NCI-H1930 (cell line): ENCODE measurements at places on chromosomes 4 and X.

DNA sequence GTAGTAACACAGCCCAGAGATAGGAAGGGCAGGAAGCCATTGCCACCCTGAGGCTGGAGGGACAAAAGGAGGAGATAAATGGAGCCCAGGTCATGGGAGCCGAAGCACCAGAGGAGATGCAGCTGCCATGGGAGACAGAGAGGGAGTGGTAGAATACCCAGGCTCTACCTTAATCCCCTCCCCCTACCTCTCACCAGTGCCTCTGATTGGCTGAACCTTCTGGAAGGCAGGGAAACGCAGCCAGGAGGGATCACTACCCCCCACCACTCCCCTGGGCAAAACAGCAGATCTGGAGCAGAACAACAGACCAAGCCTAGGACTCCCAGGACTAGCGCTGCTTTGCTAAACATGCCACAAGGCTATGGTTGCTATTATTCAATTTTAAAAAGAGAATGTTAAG, 114.2 kb downstream of the ZNF827 start:
- no peak for DNase-seq

DNA sequence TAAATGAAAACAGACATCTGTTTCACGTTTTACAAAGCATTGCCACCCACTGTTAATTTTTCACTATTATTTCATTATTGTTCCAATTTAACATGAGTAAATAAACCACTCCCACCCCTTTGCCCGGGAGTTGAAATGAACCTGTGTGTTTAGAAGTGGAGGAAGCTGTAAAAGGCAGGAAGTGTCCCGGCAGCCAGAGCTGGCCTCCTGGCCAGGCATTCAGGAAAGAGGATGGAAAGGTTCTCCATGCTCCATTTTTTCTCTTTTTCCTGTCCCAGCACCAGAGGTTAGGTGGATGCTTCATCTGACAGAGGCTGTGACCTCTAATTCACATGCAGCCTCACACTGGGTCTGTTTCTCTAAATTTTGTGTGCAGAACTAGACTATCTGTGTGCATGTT, 55.5 kb upstream of the LNX1 start:
- peak; percentile 87 for DNase-seq

DNA sequence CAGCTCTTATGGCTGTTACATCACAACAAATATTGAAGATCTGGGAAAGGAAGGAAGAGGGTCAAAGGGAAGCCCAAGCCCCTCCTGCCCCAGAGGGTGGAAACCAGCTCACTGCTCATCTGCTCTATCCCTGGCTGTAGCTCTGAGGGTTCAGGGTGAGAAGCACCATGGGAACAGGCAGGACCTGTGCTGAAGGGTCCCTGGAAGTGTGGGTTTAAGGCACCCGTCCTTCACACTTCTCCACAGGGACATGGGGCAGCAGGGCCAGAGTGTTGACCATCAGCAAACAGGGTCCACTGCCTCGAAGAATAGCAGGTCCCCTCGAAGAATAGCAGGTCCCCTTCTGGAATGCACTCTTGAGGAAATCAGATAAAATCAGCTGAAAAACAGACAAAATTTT, 4.4 kb downstream of the RTL5 start:
- DNase-seq, result no peak

- no peak for DNase-seq
These were observed 21.9 kb downstream of the TKTL1 start for GRCh38 chrX:154317391-154317995.

DNA sequence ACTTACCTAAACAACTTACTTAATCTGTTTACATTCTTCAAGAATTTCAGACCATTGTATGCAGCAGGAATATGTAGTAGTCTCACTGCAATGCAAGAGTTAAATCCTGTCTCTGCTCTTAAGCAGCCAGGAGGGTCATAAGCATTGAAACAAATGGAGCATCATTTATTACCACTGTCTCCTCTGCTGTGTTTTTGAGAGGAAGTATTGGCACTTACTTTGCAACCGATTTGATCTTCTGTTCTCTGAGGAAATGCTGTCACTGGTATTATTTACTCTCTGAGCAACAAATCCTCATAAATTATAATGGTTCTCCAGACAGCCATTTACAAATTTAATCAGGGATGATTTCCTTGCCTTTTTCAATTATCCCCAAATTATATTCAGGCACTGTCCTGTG, 1367.1 kb downstream of the STIM2 start:
- no peak for DNase-seq

- no peak for DNase-seq
These were observed 644.6 kb downstream of the IL1RAPL1 start for GRCh38 chrX:29231800-29232199.
